ENCODE measurements at places on chromosomes 3 and 15. TPM values are rescaled to one million over a fixed set of nuclear protein-coding genes. Genes with fewer than 3 reads are reported as not detected.

DNA sequence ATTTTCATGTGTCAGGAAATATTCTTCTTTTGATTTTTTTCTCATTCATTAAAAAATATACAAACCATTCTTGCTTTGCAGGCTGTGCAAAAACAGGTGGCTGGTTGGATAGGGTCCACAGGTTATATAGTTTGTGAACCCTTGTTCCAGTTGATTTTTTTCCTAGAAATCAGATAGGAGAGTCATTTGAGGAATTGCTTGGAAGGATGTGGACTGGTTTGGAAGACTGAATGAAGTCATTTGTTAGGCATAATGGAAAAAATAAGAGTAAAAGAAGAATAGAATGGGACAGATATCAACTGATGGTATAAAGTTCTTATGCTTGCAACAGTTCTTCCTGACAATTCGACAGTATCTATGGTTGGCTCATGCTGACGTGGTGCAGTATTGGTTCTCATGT, 189.4 kb downstream of the PTPRG start:
- no peaks in the 10 kb centered on the region for H3K36me3 ChIP-seq
- no peaks in the 10 kb centered on the region for H3K4me1 ChIP-seq
- H3K27me3 ChIP-seq: no peaks in the 10 kb centered on the region
- DNase-seq: no peak
- no peak overlapping the region for H3K4me3 ChIP-seq

DNA sequence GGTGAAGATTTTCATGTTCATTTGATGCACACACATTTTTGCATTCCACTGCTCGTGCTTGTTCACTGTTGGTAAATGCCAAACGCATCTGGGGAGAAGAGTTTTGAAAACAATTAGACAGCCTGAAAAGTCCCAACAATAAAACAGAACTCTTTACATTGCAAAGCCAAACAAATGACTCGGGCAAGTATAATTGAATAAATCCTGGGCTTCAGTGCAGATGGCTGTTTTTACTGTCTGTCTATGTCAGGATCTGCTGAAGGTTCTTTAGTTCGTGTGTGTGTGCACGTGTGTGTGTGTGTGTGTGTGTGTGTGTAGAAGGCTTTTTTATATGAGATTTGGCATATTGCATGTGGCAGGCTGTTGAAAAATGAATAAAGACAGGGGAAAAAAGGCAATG, 277.5 kb upstream of the CDIN1 start:
- H3K4me3 ChIP-seq: no peak overlapping the region
- H3K27me3 ChIP-seq: no peaks in the 10 kb centered on the region
- H3K27ac ChIP-seq: no peak overlapping the region
- no peak for DNase-seq
- H3K36me3 ChIP-seq: no peaks in the 10 kb centered on the region
- H3K4me1 ChIP-seq: no peaks in the 10 kb centered on the region

- H3K4me1 ChIP-seq: no peaks in the 10 kb centered on the region
- no peaks in the 10 kb centered on the region for H3K27me3 ChIP-seq
- H3K36me3 ChIP-seq: no peaks in the 10 kb centered on the region
- no peak for DNase-seq
Observed at GRCh38 chr3:180063783-180064182, 27.0 kb upstream of the PEX5L start.

- no peak overlapping the region for H3K4me3 ChIP-seq
- no peaks in the 10 kb centered on the region for H3K36me3 ChIP-seq
- no peak for DNase-seq
- no peaks in the 10 kb centered on the region for H3K27me3 ChIP-seq
Observed at GRCh38 chr15:42053010-42053409, 32.2 kb upstream of the PLA2G4E start.

DNA sequence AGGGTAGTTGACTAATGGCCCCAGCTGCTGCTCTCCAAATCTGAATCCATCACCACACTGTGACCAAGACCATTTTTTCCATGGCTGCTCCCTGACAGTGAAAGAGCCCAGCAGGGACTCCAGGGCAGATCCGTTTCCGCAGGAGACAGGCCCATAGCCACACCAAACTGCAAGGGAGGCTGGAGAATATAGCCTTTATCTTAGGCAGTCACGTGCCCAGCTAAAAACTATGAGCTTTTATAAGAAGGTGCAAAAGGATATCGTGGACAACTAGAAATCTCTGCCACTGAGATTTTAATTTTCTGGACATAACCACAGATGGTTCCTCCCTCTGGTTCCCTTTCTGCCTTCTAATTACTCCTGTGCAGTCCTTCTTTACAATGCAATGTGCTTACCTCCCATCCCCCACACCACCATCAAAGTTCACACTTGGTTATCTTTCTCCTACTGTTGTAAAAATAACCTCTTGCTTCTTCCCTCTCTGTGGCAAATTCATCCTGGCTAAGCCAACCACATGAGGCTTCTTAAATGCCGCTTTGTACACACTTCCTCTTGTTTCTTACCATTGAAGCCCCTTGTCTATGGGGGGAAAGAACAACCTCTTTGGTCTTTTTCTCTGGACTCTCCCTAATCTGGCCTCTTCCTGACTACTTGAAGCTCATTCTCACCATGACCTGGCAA, 233.7 kb downstream of the SHQ1 start:
- H3K27me3 ChIP-seq: no peaks in the 10 kb centered on the region
- no peak for DNase-seq
- H3K27ac ChIP-seq: no peak overlapping the region
- no peaks in the 10 kb centered on the region for H3K4me1 ChIP-seq

DNA sequence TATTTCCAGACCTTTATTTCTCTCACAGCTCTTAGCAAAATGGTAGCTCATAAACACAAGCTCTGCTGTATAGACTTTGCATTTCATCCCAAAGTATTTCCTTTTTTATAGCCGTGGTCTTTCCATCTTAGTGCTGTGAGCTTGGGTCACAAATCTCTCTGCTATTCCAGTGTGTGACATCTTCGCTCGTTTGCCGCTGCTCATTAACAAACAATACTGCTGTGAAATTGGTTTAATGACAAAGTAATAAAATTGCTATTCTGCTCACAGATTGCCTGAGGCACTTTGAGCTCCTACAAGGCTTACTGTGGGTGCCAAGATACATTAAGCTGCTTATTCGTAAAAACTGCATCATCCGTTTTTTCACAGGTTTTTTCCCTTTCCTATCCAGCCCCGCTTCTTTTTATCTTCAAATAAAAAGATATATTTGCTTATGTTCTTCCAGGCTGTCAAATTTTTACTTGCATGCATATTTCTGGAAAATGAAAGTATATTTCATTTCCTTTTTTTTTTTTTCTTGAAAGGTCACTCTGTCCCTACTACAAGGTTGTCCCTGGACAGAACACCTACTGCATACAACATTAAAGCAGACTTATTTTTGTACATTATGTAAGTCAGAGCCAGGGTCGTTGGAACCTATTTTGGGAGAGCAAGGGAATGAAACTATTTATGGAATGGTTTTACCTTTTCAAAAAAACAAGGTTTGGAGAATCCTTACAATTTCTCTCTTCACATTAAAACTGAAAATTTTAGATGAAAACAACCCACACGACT, 174.5 kb downstream of the MEIS2 start:
- no peaks in the 10 kb centered on the region for H3K27me3 ChIP-seq
- no peak for DNase-seq
- no peaks in the 10 kb centered on the region for H3K36me3 ChIP-seq
- no peak overlapping the region for H3K4me3 ChIP-seq
- no peaks in the 10 kb centered on the region for H3K4me1 ChIP-seq

GRCh38 chr3:139640456-139640855, 37.3 kb downstream of the NMNAT3 start:
- H3K27me3 ChIP-seq: no peaks in the 10 kb centered on the region
- no peak for DNase-seq
- H3K4me1 ChIP-seq: no peaks in the 10 kb centered on the region
- no peaks in the 10 kb centered on the region for H3K36me3 ChIP-seq
- H3K27ac ChIP-seq: no peak overlapping the region
- no peak overlapping the region for H3K4me3 ChIP-seq

The CHRFAM7A gene
- 0.80 TPM for total RNA-seq

The SPSB4 gene
- total RNA-seq: 1.3 TPM

The TRPC1 gene
- 14.8 TPM for total RNA-seq

The TXNRD3 gene
- 19.3 TPM for total RNA-seq

The GMNC gene
- not detected for total RNA-seq

All from breast epithelium (tissue), 4 donors.